KG1 (cell line): ENCODE measurements at places on chromosomes 2 and 18.

DNA sequence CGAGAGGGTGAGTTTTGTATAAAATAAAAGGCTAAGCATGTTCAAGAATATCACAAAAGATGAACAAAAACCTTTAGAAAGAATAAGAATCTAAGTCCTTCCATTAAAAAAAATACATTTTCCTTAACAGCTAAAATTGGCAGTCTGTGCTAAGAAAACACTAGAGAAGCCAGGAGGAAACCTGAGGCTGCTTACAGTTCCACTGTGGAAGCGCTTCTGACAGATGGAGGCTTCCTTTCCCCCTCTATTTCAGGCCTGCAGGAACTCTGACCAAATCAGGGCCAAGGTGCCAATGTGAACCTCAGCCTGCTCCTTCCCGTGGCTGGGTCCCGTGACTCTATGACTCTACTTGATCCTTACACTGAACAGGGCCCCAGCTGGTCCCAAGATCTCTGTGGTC lies 108.1 kb upstream of the ARHGAP28 start:
- DNase-seq = no peak

GRCh38 chr2:163768881-163769695 lies 33.3 kb upstream of the FIGN start:
- DNase-seq = no peak

DNA sequence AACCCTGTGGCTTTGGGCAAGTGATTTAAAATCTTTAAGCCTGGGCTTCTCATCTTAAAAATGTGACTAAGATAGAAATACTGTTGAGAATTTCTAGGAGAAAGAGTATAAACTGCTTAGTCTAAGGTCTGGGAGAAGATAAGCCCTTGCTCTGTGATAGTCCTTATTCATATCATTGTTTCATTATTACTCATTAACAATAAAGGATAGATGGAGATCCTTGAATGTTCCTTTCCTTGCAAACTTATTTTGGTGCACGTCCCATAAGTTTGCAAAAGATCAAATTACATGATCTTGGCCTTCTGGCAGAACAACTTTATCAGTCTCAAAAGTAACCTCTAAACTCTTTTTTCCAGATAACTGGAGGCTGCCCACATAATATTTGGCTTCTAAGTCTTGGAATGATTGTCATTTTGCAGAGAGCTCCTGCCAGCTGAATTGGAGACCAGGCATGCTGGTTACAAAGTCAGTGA lies 138.3 kb downstream of the FAM124B start:
- no peak for DNase-seq

GRCh38 chr2:101479328-101479727 lies 4.4 kb upstream of the RFX8 start:
- no peak for DNase-seq

- DNase-seq = no peak
Observed at GRCh38 chr2:70832386-70832785, 3.2 kb downstream of the CD207 start.

- no peak for DNase-seq
Observed at GRCh38 chr2:55871637-55872036, 51.9 kb downstream of the EFEMP1 start.

DNA sequence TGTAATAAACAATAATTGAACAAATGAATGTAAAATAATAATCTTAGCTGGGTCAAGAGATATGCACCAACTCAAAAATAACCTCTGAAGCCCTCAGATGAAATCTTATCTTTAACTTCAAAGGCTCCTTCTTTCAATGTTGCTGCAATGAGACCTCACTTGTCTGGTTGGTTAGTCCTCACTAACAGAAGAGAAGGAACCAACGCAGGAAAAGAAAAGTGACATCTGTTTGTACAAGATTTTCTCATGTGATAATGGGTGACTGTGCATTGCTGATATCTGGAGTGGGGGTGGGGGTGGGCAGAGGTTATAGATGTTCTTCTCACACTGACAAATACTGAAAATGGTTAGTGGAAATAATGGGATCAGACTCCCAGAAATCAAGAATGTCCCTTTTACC lies 2.6 kb downstream of the SCN7A start:
- DNase-seq = no peak
